H9 (cell line): ENCODE measurements at places on chromosomes 6 and 20. TPM values are rescaled to one million over a fixed set of nuclear protein-coding genes. Genes with fewer than 3 reads are reported as not detected.

GRCh38 chr6:163568275-163568674 is 153.8 kb downstream of the QKI start:
- no peak for DNase-seq

- peak; percentile 67 for DNase-seq
These were observed 149.3 kb downstream of the PTPRT start for GRCh38 chr20:43040427-43040826.

Gene KCNG1
- 11.5 and 13.2 TPM in 2 replicates for total RNA-seq

GRCh38 chr20:53978497-53978896 is 91.9 kb downstream of the BCAS1 start:
- no peak for DNase-seq

GRCh38 chr6:8481727-8482126 is 46.4 kb upstream of the SLC35B3 start:
- no peak for DNase-seq

DNA sequence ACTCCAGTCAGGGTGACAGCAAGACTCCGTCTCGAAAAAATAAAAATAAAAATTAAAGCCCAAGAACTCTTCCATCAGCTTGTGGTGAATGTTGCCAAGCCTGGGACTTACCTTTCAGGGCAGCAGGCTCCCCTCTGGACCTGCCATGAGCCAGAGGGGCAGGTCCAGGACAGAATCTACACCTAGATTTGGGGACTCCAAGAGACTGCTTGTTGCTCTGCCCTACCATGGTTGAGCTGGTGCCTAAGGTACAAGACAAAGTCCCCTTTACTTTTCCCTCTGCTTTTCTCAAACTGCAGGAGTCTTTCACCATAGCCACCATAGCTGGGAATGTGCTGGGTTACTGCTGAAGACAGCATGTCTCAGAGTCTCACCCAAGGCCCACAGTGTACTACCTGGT is 9.2 kb downstream of the C6orf15 start:
- no peak for DNase-seq

DNA sequence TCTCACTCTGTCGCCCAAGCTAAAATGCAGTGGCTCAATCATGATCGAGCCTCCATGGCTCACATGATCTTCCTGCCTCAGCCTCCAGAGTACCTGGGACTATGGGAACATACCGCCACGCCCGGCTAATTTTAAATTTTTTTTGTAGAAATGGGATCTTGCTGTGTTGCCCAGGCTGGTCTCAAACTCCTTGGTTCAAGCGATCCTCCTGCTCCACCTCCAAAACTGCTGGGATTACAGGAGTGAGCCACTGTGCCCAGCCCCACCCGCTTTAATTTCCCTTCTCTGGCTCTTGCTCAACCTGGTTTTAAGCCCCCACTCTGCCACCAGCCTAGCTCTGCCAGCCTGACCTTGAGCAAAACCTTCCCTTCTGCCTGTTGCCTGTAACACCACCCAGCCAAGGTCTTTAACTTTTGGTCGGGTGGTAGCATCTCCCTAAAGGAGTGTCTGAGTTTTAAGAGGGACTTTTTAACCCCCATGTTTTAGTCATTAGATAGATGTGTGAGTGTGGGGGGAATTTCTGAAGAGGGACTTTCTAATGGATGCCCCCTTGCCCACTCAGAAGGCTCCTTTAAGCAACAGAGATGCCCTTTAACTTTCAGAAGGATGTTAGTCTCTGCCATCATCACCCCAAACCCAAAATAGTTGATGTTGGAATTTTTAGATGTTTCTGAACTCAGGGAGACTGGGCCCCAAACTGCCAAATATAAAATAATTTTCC is 71.8 kb upstream of the FOXP4 start:
- no peak for DNase-seq

GRCh38 chr6:125519367-125519766 is 217.6 kb upstream of the HDDC2 start:
- no peak for DNase-seq

Gene CD24
- 1,507 and 1,551 TPM in 2 replicates for total RNA-seq

Gene RBBP9
- 12.0 TPM in 2 replicates for total RNA-seq

GRCh38 chr20:19993958-19994669 is 23.0 kb upstream of the NAA20 start:
- DNase-seq, result no peak

DNA sequence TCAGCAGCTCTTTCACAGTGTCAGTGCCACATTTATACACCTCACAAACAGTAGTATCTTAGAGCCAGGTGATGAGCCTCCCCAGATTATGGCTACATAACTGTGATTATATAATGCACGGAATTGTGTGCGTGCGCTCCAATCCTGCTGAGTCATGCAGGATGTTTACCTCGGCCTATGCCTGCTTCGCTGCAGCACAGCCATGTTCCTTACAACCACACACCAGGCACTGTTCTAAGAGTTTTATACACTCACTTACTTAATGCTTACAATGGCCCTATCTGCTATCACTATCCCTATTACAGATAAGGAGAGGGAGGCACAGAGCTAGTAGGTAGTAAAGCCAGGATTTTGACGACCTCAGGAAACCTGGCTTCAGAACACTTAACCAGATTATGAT is 7.3 kb downstream of the ZKSCAN3 start:
- no peak for DNase-seq

Gene SFTA2
- total RNA-seq, result not detected in 2 replicates

- DNase-seq, result no peak
These were observed 24.2 kb upstream of the SIRPA start for GRCh38 chr20:1870792-1871550.
